Activated CD8-positive, alpha-beta memory T cell treated with anti-CD3 and anti-CD28 coated beads for 24 hours (primary cell): ENCODE measurements at places on chromosomes 12 and 14.

DNA sequence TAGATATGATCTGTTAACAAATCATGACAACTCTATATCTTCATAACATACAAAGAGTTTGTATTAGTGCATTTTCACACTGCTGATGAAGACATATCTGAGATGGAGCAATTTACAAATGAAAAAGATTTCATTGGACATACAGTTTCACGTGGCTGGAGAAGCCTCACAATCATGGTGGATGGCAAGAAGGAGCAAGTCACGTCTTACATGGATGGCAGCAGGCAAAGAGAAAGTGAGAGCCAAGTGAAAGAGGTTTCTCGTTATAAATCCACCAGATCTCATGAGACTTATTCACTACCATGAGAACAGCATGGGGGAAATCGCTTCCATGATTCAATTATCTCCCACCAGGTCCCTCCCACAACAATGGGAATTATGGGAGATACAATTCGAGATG is 157.6 kb downstream of the DUSP6 start:
- DNase-seq, result no peak

DNA sequence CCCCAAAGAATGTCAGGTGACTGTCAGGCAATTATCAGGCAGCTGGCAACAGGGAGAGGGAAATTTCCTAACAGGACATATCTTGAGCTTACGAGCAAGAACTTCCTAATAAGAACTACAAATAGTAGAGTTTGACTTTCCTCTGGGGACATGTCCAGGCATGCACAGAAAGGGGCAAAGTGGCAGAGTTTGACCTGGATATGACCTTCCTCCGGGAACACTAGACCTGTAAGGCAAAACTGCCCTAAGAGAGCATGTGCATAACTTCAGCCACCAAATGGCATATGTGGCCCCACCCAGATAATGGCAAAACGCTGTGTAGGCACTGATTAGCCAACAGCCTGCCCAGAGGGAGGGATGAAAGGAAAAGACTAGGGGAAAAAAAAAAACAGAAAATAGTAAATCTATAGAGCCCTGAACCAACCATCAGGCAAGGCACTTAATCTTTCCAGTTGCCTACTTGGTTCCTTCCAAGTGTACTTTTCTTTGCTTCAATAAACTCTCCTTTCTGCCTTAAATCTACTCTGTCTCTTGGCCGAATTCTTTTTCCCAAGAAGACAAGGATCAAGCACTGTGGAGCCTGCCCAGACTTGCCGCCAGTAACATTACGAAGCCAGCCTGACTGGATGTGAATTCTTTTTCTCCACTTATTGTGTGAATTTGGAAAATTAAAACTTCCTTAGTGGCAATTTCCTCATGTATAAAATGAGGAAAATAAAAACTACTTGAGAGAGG is 164.1 kb downstream of the SPTSSA start:
- no peak for DNase-seq

DNA sequence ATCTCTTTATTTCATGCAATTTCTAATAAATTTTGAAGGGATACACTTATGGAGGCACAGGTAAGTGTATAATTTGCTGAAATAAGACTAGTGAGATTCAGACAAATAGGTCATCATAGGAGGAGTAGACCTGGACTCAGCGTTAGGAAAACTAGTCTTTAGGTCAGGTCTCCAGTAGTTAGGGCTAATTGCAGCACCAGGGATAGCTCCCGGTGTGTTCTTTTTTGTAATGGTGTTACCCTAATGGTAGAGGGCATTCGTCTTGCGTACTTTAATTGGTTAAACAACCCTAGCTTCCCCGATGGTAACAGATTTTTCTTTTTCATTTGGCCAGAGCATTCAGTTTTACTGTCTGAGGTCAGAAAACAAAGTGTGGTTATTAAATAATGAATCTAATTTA is 64.9 kb downstream of the ARID2 start:
- no peak for DNase-seq

- DNase-seq, result no peak
Observed at GRCh38 chr12:89349814-89350213, 2.5 kb downstream of the DUSP6 start.

GRCh38 chr12:132071040-132071810 is 72.9 kb downstream of the DDX51 start:
- no peak for DNase-seq

DNA sequence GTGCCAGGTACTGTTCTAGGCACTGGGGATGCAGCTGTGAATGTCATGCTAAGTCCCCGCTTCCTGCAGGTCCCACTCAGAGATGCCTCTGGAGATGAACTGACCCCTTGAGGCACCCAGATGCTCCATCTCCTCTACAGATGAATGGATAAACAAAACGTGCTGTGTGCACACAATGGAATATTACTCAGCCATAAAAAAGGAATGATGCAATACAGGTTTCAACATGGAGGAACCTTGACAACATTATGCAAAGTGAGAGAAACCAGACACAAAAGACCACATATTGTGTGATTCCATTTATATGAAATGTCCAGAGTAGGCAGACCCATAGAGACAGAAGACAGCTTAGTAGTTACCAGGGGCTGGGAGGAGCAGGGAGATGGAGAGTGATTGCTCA is 320.1 kb upstream of the DIO3 start:
- no peak for DNase-seq

- no peak for DNase-seq
Observed at GRCh38 chr12:65500091-65500900, 221.8 kb downstream of the MSRB3 start.

DNA sequence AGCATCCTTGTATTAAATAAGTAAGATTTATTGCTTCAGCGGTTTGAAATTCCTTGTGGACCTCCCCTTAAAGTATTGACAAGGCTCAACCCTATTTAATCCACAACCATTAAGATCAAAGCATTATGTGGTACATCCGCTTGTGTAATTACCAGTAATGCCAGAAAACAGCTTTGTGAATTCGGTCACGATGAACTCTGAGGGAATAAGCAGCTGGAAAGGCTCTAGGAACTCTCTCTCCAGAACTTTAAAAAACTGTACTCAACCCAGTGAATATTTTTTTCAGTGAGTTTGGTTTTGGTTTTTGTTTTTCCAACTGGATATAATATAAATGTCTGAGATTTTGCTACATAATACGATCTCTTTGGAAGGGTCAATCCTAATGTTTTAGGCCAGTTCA is 49.3 kb upstream of the DIO2 start:
- DNase-seq, result no peak

DNA sequence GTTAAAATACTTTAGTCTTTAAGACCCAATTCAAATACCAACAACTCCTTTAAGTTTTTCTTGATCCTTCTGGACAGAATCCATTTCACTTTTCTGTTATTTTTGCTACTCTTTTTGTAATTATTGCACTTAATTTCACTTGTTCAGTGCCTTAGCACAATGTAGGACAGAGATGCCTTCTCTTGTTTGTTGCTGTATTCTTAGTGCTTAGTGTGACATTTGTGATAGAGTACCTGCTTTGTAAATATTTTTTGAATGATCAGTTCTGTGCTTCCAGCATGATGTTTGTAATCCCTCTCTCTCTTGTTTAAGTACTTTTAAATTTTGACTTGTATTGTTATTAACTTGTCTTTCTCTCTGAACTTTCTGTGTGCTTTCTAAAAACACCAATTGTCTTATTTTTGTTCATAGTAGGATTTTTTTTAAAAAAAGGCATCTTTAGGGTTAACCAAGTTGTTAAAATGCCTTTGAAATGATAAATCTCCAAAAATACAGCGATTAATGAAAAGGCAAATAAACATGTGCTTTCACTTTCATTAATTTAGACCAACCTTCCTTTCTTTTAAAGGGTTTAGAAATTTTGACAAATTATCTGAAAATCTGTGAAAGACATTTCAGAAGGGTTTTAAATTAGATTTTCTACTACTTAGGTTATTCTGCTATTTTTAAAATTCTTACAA is 11.9 kb downstream of the NAA30 start:
- DNase-seq, result no peak

- peak; percentile 82 for DNase-seq
Observed at GRCh38 chr14:101965181-101965544, 790 bp downstream of the DYNC1H1 start.

DNA sequence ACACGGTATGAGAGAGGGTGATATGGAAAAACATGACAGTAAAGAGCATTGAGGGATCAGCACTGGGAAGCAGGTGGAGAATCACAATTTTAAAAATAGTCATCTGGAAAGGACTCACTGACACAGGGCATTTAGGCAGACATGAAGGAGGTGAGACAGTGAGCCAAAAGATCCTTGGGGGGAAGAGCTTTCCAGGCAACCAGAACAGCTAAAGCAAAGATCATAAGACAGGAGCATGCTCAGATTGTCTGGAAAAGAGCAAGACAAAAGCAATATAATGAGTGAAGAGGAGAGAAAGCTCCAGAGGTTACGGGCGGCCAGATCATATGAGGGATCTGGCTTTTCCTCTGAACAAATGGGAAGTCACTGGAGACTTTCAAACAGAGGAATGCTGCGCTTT is 63.9 kb downstream of the DENND5B start:
- DNase-seq, result no peak

DNA sequence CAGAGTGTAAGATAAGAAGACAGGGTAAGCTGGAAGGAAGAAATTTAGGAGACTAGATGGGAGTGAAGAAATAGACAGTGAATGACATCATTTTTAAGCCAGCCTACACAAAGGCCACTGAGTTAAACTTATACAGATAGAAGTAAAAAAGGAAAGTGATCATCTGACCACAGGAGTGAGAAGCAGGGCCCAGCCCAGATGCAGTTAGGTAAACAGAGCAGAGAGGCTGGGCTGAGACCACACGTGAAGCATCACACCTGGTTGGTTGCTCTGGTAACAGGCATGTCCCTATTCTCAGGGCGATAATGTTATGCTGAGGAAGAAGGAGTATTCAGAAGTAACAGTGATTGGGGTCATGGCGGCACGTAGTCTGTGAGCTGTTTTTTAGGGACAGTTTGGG is 1079.4 kb downstream of the AACS start:
- DNase-seq, result no peak

- peak; percentile 30 for DNase-seq
Observed at GRCh38 chr12:50747817-50748216, 16.1 kb upstream of the ATF1 start.

- DNase-seq, result no peak
Observed at GRCh38 chr12:25690996-25691864, 138.1 kb upstream of the LMNTD1 start.

DNA sequence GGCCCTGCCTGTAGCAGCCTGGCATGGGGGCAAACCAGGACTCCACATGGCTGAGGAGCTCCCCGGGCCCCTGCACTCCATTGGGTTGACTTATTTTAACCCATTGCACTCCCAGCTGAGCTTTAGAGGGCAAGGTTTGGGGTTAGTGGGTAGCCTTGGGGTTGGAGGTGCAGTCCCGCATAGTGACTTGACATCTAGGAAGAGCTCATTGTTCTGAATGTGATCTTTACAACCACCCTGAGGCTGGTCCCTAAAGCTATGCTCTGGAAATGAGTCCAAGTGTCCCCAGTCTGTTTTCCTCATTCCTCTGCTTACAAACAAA is 36.4 kb downstream of the NFKBIA start:
- no peak for DNase-seq

- DNase-seq, result no peak
Observed at GRCh38 chr12:89389755-89390661, 37.7 kb upstream of the DUSP6 start.

DNA sequence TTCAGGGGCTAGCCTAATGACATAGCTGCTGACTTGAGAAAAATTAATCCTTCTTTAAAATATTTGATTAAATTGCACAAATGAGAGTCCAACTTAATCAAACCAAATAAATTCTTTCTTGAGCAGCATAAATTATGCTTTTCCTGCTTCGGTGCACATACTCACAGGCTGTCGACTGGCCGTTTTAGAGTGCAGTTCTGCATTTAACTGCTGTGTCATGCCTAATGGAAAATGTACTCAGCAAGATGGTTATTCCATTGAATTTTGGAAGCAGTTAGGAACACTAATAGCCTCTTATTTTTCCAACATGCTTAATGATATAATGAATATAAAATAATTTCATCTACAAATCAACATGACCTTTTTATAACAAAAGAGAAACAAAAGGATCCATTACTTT is 266.1 kb upstream of the LRIG3 start:
- DNase-seq, result no peak

DNA sequence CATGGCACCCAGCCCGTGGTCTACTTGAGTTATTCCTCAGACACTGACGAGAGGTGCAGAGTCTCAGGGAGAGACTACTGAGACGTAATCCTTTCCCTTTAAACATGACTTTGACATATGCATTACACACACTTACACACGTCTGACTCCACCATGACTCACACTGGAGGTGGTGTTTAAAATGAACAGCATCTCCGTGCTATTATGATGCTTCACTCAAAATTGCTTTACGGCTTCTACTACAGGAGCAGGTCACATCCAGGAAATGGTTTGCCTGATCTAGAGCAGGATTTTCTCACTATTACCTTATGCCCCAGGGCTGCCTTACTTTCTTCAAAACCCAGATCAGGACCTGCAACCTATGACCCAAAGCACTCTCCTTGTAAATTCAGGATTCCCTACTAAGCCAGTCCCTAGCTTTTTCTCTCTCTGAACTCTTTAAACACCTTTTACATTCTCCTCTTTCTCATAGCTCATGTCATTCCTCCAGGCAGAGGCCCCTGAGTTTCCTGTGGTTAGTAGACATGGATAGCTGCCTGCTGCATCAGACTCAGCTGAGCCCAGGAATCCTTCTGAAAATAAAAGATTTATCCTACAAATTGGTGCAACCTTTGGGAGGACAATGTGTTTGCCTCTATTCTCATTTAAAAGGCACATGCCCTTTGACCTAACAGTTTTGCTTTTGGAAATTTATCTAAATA is 31.2 kb downstream of the TMCC3 start:
- DNase-seq, result no peak

- DNase-seq, result no peak
Observed at GRCh38 chr12:118641249-118641648, 264.9 kb downstream of the SUDS3 start.

DNA sequence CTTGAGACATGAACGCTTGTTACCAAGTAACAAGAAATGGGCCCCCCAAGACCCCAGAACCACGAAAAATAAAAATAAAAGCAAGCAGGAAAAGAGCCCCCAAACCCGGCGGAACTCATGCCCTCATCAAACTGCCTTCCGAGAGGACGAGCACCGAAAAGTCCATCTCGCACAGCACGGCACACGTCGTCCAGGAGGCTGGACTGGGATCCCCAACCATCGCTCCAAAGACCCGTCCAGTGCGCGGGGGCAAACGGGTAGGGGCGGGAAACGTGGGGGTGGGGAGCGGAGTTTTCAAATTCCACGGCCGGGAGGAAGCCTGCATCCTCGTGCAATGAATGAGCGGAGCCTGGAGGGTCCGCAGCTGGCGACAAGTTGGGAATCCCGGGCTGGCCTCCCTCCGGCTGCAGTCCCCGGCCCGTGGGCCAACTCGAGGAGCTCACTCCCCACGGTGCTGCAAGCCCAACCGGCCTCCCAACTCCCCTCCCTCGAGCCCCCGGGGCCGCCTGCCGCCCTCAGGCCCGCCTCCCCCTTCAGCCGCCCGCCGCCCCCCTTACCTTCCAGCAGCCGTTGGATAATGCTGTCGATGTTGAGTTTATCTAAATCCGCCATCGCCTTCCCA is 484 bp downstream of the PPP1CC start:
- peak; percentile 63 for DNase-seq

DNA sequence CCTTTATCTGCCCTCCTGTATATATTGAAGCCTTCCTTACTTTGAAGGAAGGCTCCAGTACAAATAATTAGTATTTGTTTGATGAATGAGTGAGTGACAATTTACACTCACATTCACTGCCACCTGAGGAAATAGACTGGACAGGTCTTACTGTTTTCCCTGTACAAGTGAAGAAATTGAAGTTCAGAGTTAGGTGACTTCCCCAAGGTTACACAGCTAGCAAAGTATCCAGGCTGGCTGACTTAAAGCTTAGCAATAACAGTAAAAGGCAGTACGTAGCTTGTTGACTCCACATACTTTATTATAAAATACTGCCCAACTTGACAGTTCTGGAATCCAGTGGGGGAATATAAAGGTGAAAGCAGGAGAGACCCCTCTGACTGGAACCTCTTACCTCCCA is 2.6 kb upstream of the KRT18 start:
- no peak for DNase-seq
